ENCODE measurements at places on chromosomes 4 and X.

DNA sequence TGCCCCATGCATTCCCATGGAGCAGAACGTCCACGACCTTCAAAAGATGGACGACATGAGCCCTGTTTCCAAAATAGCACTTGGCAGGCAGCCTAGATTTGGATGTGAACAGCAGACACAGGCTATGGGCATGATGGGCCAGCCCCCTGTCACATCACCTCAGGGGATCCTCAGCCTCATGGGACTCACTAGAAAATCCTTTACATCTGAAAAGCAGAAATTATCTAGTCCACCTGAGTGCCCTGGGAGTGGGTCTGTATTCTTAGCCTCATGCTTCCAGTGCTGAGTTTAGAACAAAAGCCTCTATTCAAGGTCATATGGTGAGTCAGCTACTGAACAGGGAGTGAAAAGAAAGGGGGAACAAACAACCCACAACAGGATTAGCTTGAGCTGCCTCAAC lies 35.8 kb downstream of the GRIA3 start:
- DNase-seq = no peak

DNA sequence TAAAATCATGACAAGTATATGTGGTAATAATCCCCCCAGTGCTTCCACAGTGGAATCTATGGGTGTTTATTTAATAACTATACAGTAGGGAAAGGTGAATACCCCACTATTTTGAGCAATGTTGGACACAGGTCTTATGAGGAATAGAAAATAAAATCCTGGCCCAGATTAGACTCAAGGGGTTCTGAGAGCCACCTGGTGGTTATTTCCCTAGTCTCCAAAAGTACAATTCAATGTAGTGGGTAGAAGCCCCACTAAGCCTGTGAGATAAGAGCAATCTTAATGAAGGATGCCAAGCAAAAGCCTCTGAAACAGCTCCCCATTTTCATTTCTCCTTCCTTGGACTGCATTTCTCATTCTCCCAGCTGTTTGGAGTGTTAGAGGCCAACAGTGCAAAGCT lies 328.2 kb upstream of the NR3C2 start:
- no peak for DNase-seq

DNA sequence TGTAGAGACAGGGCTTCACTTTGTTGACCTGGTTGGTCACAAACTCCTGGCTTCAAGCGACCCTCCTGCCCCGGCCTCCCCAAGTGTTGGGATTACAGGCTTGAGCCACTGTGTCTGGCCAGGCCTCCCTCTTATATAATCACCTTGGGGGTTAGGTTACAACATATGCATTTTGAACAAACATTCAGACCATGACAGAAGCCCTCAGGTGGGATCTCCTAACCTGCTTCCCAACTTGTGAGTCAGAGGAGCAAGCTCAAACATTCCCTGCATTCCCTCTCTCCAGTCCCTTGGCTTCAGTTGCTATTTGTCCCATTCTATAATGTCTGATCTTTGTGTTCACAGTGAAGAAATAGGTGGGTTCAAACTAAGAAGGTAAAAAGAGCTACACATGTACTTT lies 76.5 kb upstream of the NRK start:
- DNase-seq = no peak

DNA sequence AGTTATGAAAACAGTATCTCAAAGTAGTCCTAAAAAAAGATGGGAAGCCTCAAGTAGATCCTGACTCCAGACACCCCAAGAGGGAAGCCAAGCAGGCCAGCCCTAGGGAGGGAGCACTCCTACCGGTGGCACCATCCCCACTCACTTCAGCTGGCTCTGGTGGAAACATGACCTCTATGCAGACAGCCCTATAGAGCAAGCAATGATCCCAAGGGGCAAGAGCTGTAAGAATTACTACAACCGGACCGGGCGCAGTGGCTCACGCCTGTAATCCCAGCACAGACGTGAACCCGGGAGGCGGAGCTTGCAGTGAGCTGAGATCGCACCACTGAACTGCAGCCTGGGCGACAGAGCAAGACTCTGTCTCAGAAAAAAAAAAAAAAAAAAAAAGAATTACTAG lies 5.7 kb downstream of the LETM1 start:
- no peak for DNase-seq

- DNase-seq = no peak
Observed at GRCh38 chr4:110998320-110998719, 375.4 kb upstream of the PITX2 start.

DNA sequence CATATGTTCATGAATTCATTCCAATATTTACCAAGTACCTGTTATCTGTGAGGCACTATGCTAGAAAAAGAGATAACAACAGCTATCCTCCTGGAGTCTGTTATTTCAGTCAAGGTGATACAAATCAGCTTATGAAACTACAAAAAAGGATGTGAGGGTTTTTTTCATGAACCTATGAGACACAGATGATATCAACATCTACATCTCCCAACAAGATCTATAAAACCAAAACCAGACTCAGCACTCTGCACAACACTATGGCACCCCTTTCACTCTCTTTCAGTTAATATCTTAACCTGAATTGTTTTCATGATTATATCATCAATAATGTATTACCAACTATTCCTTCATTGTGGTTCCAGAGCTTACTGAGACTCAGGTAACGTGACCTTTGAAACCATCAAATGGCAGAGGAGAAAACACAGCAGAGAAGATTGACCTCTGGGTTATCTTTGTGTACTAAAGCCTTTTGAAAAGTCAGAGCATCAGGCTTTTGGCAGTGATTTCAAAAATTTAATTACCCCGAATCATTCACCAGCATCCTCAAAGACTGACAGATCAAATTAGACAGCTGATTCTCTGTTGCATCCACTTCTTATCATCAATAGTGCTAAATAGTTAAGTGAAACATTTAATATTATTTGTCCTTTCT lies 244.6 kb upstream of the FTHL17 start:
- no peak for DNase-seq

DNA sequence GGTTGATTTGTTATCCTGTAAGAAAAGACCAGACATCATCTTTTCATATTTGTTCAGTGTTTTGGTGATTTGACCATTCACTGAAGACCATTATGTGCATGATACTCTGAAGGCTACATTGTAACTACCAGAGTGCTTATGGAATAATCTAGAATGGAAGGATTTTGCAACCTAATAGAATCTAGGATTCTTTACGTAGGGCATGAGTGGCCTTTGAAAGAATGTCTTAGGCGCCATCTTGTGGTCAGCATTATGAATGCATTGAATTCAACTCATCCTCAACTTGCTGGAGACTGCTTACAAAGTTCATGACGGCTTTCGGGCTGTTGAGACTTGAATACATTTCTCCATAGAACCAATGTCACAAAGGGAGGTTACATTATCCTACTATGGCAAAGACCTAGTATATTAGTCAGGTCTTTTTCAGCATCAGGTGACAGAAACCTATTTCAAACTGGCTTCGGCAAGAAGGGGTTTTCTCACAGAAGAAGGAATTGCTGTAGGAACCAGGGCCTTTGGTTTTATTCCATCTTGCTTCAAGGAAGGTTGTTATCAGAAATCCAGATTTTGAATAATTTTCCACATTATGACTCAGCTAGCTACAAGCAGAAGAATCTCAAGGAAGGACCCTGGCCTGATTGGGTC lies 104.1 kb downstream of the GPAT3 start:
- peak; percentile 80 for DNase-seq

GRCh38 chr4:66023061-66023460 lies 352.8 kb upstream of the EPHA5 start:
- no peak for DNase-seq

GRCh38 chr4:94588896-94589693 lies 137.4 kb downstream of the PDLIM5 start:
- DNase-seq = no peak

DNA sequence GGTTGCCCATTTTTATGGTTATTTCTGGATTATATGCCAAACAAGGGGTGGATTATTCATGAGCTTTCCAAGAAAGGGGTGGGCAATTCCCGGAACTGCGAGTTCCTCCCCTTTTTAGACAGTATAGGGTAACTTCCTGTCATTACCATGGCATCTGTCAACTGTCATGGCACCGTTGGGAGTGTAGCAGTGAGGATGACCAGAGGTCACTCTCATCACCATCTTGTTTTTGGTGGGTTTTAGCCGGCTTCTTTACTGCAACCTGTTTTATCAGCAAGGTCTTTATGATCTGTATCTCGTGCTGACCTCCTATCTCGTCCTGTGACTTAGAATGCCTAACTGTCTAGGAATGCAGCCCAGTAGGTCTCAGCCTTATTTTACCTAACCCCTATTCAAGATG lies 57.6 kb downstream of the SH3KBP1 start:
- peak; percentile 24 for DNase-seq

DNA sequence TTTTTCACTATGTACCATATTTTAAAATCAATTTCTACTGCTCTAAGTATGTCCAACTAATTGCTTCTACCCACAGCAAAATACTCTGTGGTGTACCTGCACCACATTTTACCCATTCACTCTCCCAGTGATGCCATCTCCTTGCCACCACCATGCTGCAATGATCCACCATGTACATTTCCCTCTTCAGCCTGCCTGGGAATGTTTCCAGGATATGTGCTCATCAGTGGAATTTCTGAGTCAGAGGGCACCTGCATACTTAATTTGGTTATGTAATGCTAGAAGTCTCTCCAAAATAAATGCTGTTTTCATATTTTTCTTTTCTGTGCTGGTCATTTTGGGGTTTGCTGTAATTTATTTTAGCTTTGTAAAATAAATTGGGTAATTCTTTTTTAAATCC lies 33.2 kb upstream of the OCIAD2 start:
- no peak for DNase-seq

GRCh38 chrX:2608638-2609430 lies 82.3 kb upstream of the CD99 start:
- DNase-seq = peak; percentile 91

- peak; percentile 97 for DNase-seq
Observed at GRCh38 chr4:176320340-176320975, 692 bp downstream of the SPCS3 start.

DNA sequence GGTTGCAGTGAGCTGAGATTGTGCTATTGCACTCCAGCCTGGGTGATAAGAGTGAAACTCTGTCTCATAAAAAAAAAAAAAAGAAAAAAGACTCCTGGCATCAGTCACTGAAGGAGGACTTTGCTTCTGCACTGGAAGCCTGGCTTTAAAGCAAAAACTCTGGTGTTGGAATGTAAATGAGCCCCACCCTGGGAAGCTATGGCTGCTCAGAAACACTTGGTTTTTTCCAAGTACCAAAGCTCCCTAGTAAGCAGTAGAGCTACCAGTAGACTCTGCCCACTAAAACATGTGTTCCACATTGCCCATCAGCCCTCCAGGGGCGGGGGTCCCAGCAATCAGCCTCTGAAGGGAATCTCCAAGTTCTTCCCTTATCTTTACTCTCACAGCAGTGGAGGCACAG lies 154.4 kb downstream of the SHROOM3 start:
- DNase-seq = no peak

DNA sequence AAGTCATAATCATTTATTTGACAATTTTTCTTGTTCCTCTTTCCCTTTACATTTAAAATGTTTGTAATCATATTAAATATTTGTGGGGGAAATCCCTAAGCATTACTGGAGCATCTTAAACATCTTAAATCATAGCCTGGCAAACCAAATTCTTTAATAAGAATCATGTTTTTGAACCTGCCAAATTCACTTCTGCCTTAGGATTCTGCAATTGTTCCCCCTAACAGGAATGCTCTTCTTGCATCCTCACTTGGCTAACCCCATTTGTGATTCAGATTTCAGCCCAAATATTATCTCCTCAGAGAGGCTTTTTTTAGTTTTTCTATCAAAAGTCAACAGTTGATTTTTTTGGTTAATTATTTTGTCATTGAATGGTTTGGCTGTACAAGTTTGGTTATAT lies 241.1 kb downstream of the MAPK10 start:
- DNase-seq = no peak

GRCh38 chr4:155684892-155685541 lies 18.4 kb downstream of the GUCY1A1 start:
- peak; percentile 37 for DNase-seq

Data from inflammatory macrophage (primary cell).